ENCODE measurements at places on chromosomes 16 and 17.
A peak's percentile ranks its signal among the peaks of the same experiment; 100 is the strongest.

DNA sequence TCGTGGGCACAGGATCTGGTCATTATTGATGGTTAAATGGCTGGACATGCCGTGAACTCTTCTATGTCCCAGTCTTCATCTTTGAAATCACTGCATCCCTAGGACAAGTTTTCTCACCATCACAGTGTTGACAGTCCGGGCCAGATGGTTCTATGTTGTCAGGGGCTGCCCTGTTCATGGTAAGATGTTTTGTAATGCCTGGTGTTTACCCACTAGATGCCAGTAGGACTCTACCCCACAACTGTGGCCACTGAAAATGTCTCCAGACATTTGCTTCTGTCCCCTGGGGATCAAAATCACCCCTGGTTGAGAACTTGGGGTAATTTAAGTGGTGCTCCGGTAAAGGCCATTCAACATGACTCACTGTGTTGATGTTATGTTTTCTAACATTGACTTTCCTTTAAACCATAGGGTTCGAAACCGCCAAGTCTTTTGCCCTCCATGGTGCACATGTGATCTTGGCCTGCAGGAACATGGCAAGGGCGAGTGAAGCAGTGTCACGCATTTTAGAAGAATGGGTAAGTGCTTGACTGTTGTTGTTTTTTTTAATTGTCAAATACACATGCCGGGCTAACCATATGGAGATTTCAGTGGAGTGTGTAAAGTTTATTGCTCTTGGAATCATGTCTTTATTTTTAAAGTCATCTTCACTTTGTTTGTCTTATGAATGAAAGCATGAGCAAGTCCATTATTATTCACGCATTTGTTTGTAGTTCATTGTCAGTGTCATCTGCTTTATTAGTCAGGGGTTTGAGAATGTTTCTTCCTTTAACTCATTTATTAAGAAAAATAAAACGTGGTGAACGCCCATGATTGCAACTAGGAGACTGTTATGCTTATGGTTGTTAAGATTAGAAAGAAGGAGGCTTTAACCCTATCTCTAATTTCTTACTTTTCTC lies 64.6 kb downstream of the WWOX start:
- no peak for DNase-seq

- DNase-seq, result no peak
These were observed 226.6 kb downstream of the GRIN2A start for GRCh38 chr16:9955677-9956076.

DNA sequence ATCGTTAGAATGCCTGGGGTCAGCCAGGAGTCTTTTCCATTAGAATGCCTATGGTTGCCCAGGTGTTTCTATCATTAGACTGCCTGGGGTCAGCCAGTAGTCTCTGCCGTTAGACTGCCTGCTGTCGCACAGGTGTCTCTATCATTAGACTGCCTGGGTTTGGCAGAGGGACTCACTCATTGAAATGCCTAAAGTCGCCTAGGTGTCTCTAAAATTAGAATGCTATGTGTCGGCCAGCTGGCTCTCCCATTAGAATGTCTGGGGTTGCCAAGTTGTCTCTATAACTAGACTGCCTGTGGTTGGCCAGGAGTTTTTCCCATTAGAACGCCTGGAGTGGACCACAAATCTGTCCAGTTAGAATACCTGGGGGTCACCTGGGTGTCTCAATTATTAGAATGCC lies 2266.5 kb downstream of the TP53TG3F start:
- DNase-seq, result no peak

GRCh38 chr17:35002876-35003551 lies 22.7 kb downstream of the LIG3 start:
- peak; percentile 53 for DNase-seq

DNA sequence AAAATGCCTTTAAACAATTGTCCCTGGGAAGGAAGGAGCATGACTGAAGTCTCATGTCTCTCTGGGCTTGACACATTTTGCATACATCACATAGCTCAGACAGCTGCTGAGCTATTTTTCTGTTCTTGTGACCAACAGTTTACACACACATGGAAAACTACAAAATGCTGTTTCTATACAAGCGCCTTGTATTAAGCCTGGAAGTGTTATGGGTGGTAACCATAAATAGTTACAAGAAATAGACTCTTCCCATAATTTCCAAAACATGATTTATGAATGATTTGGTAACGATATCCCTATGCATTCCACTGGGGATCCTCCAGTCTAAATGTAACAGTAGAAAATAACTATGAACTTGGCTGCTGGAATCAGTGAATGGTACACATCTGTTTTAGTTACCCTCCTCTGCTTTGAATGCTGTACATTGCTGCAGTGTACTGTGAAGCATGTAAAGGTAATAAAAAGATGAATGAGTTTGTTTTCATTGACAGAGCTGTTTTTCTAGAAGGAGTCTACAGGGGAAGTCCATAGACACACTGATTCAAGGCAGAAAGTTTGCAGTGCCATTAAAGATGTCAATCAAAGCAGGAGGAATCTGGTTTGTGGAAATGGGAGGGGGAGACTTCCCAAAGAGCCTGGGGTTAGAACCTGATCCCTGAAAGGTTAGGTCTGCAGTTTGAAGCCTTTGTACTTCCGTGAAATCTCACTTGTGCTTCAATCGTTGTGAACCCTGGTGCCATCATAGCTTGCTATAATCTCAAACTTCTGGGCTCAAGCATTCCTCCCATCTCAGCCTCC lies 5.0 kb downstream of the ACSF2 start:
- no peak for DNase-seq

- DNase-seq, result no peak
These were observed 1.1 kb upstream of the PKMYT1 start for GRCh38 chr16:2981177-2981898.

DNA sequence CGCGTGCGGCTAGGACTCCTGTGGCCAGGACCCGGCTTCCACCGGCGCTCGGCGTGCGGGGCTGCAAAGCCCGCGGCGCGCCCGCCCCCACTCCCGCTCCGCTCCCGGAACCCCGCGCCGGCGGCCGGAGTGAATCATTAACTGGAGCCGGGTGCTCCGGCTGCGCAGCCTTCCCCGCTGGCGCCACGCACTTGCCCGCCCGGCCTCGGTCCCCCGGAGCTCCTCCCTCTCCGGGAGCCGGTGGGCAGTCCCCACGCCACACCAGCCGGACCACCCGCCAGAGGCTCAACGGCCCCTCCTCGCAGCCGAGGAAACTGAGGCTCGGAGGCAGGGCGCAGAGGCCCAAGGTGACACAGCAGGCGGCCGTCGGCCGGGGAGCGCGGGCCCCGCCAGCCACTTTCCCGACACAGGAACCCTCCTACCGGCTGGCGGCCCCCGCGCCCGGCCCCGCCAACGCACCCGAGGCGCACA lies 580 bp downstream of the BCAR1 start:
- no peak for DNase-seq

DNA sequence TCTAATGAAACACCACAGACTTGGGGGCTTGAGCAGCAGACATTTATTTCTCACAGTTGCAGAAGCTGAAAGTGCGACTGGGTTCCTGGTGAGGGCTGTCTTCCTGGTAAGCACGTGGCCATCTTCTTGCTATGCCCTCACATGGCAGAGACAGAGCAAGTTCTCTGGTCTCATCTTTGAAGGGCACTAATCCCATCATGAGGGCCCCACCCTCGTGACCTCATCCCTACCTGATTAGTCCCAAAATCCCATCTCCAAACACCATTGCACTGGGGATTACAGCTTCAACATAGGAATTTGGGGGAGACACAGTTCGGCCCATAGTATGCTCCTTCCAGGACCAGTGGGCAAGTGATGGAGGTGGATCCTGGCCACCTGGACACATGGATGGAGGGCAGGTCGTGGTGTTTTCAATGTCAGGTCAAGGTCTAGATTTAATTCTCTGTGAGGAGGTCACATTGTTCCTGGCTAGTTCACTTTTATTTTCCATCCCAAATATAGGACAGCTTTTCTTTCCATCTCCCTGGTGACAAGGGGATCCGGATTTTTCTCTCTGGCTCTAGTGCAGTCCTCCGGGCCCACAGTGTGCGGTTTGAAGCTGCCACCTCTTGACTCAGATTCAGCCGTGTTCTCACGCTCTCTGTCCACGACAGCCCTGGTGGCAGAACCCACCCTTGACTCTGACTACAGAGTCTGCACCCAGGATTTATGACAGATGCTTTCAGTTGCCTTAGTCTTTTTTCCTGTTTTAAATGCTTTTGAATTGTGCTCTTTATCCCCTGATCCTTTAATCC lies 160.5 kb upstream of the NOL11 start:
- DNase-seq, result no peak

DNA sequence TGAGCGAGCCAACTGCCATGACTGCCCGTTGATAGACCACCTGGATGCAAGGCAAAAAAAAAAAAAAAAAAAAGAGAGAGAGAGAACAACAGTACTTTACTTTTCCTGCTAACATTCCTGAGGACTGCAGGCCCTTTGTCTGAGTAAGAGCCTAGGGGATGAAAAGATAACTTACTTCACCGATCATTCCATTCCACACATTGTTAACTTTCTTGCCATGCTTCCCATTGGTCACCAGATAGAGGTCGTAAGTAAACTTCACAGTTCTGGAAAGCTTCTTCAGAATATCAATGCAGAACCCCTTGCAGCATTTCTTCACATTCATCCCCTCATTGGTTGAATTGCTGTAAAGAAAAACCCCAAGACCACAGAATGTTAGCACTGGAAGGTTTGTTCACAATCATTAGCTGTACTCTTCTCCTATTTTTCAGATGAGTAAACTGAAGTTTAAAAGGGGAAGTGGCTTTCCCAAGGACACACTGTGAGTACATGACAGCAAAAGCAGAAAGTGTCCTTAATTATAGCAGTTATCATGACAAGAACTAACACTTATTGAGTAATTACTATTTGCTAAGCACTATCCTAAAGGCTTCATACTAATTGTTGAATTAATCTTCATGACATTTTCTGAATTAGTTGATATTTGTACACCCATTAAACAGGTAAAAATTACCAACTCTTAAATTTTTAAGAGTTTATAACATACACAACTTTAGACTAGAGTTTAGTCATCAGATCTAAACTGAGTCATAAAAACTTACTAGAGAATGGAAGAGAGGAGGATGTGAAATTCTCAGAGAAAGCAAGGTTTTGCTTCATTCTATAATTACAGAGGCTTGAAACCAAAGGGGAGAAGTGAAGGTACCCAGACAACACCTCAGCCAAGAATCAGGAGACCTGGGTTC lies 341.2 kb downstream of the GRIN2A start:
- peak; percentile 16 for DNase-seq

- no peak for DNase-seq
These were observed 13.2 kb downstream of the TMEM100 start for GRCh38 chr17:55709440-55709839.

GRCh38 chr16:77207030-77207429 lies 7.8 kb downstream of the SYCE1L start:
- no peak for DNase-seq

GRCh38 chr17:79612468-79613194 lies 1.8 kb upstream of the RBFOX3 start:
- DNase-seq, result no peak

GRCh38 chr17:66492561-66493005 lies 190.2 kb downstream of the PRKCA start:
- DNase-seq, result peak; percentile 56

- DNase-seq, result no peak
These were observed 78.8 kb downstream of the TMEM114 start for GRCh38 chr16:8511464-8511863.

DNA sequence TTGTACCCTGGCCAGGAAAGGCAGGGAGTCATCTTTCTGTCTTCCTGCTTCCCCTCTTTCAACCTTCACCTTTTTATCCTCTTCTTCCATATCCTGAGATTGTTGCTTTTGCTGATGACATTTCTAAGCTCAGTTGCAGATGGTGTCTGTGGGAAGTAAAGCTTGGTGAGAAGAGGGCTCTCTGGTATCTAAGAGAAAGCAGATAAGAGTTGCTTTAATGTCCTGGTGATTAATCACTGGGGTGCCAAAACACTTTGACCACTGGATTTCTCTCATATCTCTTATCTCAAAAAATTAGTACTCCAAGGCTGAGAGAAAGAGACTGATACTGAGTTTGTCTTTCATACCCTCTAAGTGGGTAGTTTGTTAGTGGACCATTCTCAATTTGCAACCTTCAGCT lies 71.3 kb downstream of the NEUROD2 start:
- DNase-seq, result no peak

DNA sequence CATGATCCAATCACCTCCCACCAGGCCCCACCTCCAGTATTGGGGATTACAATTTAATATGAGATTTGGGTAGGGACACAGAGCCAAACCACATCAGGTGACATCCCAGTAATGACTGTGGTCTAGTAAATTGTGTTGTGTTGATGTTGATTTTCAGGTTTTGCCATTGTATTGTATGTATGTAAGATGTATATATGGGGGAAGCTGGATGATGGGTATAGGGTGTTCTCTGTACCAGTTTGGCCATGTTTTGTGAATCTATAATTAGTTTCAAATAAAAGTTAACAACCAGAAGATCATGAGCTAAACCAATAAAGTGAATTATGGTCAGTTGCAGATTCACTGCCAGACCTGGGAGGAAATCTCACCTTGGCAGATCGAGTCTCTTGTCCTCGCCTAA lies 283.7 kb downstream of the WWOX start:
- no peak for DNase-seq

DNA sequence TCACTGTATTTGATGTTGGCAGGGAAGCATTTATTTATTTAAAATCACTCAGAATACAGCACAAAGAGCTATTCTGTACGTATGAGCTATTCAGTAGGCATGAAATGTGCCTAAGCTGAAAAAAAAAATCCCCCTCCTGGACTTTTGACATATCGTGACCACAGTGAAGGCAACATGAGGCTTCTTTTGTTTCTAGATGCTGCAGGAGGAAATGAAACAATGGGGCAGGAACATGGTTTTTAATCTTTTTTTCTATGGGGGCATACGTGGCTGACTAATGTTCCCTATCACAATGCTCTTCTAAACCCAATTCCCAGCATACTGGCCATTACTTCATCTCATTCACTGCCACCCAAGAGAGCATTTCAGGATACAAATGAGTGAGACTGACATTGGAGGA lies 191.0 kb upstream of the PMFBP1 start:
- DNase-seq, result peak; percentile 14

DNA sequence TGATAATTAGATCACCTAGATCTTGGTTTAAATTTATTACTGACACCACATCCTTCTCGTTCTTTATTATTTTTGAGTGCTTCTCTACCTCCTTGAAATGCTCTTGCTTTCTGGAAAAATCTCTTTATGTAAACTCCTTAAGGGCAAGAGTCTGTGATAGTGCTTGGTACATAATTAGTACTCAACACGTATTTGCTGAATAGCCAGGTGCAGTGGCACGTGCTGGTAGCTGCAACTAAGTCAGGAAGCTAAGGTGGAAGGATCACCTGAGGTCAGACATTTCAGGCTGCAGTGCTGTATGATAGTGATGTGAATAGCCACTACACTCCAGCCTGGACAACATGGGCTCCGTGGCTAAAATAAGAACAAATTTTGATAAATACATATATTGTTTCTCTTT lies 63.0 kb downstream of the PPM1E start:
- no peak for DNase-seq

GRCh38 chr17:35683591-35683990 lies 47.8 kb upstream of the RASL10B start:
- no peak for DNase-seq

DNA sequence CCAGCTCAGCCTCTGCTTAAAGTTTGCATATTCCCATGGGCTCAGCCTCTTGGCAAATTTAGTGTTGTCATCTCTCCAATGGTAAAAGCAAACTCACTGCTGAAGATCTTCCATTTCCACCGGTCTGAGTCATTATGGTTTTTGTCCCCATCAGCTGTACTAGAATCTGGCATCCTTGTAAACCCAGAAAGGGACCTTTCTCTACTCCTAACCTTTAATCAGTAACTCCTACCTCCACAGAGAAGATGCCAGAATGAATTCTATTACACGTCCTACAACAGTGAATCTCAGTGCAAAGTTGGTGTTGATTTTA lies 45.8 kb downstream of the ZNF652 start:
- no peak for DNase-seq

GRCh38 chr16:31191697-31192428 lies 10.7 kb downstream of the PYCARD start:
- DNase-seq, result no peak

GRCh38 chr17:77145612-77146245 lies 5.0 kb downstream of the SEC14L1 start:
- peak; percentile 80 for DNase-seq
